ENCODE measurements at places on chromosomes 11 and 22. TPM values are rescaled to one million over a fixed set of nuclear protein-coding genes. Genes with fewer than 3 reads are reported as not detected.
A peak's percentile ranks its signal among the peaks of the same experiment; 100 is the strongest.

DNA sequence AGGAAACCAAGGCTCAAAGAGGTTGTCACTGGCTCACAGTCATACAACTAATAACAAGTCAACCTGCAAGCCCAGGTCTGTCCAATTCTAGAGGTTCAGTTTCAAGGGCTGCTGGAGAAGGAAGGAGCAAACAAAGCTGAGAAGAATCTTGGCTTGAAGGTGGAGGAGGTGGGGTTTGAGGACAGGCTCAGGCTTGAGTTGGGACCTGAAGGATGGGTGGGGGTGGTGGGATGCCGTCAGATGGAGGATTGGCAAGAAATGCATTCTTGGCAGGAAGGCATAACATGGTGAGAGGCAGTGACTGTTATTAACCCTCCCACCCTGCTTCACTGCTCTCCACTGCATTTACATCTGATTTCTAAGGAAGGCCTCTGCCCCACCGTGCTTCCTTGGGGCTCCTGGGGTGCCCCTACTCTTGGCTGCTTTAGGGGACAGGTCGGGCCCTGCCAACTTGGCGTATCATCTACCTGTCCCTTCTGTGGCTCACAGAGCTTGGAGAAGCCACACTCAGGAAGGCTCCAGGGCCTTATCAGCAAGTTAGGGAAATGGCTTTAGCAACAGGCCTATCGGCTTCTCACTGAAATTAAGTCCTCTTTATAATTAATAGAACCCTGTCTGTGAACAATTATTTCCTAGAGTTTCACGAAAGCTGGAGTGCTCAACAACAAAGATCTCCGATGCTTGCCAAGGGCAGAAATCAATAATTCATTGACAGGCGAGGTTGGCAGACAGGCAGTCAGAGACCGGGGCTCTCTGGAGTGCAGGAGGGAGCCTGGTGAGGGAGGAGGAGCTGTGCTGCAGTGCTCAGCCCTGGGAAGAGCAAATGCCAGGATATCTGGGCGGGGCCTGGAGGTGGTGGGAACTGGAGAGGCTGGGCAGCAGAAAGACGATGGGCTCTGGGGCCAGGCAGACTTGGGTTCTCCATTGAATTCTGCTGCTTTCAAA lies 84.9 kb upstream of the NARS2 start:
- DNase-seq: no peak

- peak; percentile 60 for DNase-seq
Observed at GRCh38 chr22:42299586-42300258, 29.3 kb upstream of the TCF20 start.

- DNase-seq: peak; percentile 36
Observed at GRCh38 chr11:66639066-66639813, 737 bp downstream of the RBM4 start.

- DNase-seq: no peak
Observed at GRCh38 chr11:69284081-69284511, 9.9 kb upstream of the MYEOV start.

GRCh38 chr11:134562196-134562595 lies 150.2 kb upstream of the B3GAT1 start:
- no peak for DNase-seq

DNA sequence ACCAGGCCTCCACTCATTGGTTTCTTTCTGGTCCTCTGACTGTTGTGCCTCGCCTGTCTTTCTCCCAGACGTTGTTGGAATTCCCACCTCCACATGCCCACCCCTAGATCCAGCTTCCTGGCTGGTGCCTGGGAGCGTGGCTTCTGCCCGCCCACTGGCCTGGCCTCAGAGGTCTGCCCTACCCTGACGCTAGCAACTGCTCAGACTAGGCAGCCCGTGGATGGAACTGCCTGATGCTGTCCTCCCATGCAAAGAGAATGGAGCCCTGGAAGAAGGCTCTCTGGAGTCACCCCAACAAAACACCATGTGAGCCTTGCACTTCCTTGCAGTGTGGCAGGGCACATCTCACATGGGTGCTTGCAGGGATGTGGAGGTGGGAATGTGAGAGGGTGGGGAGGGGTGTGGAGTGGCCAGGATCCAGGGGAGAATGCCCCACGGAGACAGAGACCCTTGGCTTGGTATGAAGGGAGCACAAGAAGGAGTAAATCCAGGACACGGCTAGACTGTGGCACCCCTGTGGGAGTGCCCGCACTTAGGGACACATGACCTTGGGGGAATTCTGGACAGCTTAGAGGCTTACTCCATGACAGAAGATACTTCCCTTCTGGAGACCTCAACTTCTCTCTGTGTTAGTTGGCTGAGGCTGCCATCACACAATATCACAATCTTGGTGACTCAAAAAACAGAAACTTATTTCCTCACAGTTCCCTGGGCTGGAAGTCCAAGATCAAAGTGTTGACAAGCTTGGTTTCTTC lies 22.5 kb upstream of the ADA2 start:
- DNase-seq: no peak

- no peak for DNase-seq
Observed at GRCh38 chr22:28930357-28931007, 47.1 kb downstream of the ZNRF3 start.

DNA sequence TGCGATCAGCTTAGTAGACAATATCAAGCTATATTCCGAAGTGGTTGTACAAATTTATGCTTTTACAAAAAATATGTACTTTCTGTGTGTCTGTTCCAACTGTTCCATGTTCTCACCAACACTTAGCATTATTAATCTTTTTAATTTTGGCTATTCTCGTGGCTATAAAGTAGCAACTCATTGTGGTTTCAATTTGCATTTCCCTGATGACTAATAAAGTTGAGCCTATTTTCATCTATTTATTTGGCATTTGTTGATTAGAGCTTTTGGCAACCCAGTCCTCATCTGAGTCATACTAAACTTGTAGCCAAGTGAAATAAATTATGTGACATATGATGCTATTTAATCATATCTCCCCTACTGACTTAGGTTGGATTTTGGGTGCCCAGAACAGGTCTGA lies 115.9 kb downstream of the FBXO7 start:
- no peak for DNase-seq

The HEPHL1 gene
- polyA plus RNA-seq: 0.33 TPM

The KCNK7 gene
- 0.28 TPM for polyA plus RNA-seq

The CTTN gene
- polyA plus RNA-seq: 219 TPM

The OAF gene
- polyA plus RNA-seq: 36.7 TPM

All from left kidney (tissue), 8 donors.